Hippocampal formation (tissue), 2 donors: ENCODE measurements at places on chromosomes 11 and 22.
A peak's percentile ranks its signal among the peaks of the same experiment; 100 is the strongest.

GRCh38 chr22:43293655-43294392 is 49.3 kb downstream of the SCUBE1 start:
- no peak for DNase-seq

- DNase-seq: no peak
Observed at GRCh38 chr11:7004482-7004881, 15.7 kb downstream of the ZNF214 start.

- no peak for DNase-seq
Observed at GRCh38 chr11:65297026-65297672, 17.5 kb upstream of the CDC42EP2 start.

GRCh38 chr11:60993615-60994014 is 22.1 kb downstream of the CD6 start:
- DNase-seq: no peak

GRCh38 chr11:96222102-96222501 is 120.9 kb downstream of the MAML2 start:
- no peak for DNase-seq

DNA sequence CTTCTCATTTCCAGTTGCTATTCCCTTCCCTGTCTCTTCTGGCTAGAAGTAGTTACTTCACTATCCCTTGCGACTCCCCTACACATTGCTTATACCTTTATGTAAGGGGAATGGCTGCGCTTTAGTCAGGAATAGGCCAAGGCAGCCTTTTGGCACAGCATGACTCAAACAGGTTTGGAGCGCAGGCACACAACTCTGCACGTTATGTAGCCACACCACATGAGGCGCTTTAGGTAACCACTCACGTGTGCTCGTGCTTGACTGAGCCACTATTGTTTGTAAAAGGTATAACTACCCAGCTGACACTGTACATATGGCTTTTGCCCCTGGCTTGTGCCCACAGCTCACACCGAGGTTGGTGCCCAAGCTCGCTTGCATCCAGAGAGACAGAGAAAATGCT is 46.7 kb upstream of the LIPT2 start:
- no peak for DNase-seq

DNA sequence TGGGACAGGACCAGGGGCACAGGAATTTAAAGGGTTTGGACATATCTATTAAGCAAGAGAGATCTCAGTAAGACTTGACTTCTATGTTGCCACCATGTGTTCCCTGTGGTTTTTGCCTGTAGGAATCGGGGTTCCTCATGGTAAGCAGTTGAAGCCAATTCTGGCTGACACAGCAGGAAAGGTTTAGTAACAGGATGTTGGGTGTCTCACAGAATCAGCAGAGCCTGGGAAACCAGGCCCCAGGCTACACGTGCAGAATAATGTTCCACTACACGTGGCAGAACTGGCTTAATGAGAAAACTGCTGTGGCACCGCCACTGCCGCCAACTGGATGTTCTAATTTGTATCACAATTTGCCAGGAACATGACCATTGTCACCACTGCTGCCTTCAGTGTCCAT is 264.6 kb upstream of the PLET1 start:
- DNase-seq: no peak

- DNase-seq: no peak
Observed at GRCh38 chr11:65211293-65212105, 29.8 kb downstream of the CAPN1 start.

DNA sequence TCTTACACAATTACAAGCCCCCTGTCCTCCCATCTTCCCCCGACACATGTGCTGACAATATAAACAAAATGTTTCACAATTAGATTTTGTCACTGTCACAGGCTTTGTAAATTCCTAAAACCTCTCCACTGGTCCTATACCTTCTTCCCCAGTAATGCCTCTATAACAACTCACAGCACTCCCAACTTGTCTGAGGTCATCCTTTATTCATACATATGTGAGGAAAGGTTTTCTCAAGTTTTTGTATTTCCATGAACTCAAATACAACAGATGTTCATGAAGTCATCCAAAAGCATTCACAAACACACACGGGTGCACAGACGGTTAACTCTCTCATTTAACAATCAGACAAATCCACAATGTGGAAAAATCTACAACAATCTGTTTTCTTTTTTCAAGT is 1.9 kb downstream of the OR52H1 start:
- DNase-seq: no peak

GRCh38 chr11:110730773-110731172 is 18.5 kb upstream of the ARHGAP20 start:
- DNase-seq: no peak

GRCh38 chr11:107711861-107712755 is at the start of gene SLN:
TSS of gene SLN (minus strand) at chr11:107712056.
- no peak for DNase-seq

DNA sequence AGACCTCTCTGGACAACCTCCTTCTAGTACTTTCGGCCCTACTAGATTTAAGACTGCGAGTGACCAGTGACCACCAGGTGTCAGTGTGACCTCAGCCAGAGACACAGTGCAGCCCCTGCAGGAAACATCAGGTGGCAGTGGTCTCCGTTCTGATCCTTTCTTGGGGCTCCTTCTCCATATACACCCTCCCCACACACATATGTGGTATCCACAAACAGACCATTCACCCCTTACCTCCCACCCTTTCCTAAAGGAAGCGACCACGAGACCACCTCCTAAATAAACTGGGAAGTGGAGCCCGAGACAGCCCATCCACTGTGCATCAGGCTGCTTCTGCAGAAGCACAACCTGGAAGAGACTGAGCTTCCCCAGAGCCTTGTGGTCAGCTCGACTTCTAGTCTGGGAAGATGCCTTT is 38.5 kb upstream of the CYP2D6 start:
- DNase-seq: peak; percentile 66

GRCh38 chr11:88101881-88102597 is 73.2 kb downstream of the RAB38 start:
- DNase-seq: no peak

GRCh38 chr22:48558606-48559402 is 1268.9 kb downstream of the BRD1 start:
- no peak for DNase-seq

DNA sequence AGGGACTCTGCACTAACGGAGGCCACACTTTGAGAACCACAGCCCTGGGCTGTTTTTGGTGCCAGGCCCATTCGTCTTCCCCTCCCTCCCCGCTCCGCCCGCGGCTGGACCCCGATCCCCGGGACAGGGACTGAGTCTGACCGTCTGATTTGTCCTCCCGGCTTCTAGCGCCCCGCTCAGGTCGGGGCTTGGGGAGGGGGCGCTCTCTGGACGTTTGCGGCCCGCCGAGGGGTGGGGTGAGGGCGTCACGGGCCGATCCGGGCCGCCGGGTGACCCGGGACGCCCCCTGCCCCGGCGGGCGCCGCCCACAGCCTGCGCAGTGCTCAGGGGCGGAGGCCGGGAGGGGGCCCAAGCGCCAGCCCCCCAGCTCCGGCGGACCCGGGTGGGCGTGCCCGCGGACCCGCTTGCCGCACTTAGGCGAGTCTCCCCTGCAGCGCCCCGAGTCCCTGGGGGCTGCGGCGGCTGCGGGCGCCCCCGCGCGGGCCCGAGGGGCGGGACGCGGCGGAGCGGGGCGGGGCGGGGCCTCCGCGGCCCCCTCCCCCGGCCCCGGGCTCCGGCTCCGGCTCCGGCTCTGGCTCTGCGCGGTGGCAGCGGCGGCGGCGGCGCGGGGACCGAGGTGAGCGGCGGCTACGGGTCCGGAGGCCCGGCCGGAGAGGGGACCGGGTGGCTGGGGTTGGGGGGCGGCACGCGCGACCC is 33.7 kb upstream of the PRR5 start:
- no peak for DNase-seq

DNA sequence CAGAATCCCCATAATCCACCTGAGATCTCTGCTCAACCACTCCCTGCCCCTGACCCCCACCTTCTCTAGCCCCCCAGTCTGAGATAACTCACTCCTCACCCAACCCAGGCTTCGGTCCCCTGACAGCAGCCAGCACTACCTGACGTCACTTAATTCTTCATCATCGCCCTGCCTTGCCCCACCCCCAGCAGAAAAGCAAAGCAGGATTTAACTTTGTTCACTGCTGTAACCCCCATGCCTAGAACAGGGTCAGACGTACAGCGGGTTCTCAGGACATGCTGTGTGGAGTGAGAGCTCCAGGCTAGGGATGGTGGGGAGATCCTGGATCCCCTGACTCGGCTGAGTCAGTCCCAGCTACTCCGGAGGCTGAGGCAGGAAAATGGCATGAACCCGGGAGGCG is 45.8 kb downstream of the ELFN2 start:
- no peak for DNase-seq

DNA sequence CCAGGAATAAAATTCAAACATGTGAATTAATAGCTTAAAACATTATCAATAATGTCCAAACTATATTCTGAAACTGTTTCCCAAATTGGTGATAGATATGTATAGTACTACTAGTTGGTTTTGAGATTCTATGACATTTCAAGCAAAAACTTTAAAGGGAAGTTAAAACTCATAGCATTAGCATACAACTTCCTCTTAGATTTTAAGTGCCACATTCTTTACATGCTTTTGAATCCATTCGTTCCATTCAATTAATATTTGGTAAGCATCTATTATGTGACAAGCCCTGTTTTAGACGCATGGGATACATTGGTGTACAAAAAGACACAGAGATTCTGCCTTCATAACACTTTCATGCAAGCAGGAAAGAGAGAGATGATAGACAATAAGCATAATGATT is 8.9 kb downstream of the PATL1 start:
- DNase-seq: no peak

DNA sequence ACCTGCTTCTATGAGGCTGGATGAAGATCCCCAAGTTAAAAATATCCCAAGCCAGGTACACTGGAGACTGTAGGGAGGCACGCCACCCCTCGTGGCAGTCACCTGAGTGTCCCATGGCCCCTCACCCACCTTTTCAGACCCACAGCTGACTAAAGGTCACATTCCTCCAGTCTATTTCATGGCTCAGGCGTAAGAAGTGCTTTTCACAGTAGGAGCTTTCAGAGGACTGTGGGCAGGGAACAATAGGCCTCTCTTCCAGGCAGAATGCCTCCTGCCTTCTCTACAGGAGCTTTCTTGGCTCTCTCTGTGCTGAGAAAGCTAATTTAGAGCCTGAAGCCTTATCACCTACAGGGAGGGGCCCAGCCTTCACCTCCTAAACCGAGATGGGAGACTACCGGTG is 73.8 kb downstream of the C11orf58 start:
- DNase-seq: no peak

GRCh38 chr22:20803696-20804324 is 29.9 kb downstream of the SERPIND1 start:
- DNase-seq: no peak

DNA sequence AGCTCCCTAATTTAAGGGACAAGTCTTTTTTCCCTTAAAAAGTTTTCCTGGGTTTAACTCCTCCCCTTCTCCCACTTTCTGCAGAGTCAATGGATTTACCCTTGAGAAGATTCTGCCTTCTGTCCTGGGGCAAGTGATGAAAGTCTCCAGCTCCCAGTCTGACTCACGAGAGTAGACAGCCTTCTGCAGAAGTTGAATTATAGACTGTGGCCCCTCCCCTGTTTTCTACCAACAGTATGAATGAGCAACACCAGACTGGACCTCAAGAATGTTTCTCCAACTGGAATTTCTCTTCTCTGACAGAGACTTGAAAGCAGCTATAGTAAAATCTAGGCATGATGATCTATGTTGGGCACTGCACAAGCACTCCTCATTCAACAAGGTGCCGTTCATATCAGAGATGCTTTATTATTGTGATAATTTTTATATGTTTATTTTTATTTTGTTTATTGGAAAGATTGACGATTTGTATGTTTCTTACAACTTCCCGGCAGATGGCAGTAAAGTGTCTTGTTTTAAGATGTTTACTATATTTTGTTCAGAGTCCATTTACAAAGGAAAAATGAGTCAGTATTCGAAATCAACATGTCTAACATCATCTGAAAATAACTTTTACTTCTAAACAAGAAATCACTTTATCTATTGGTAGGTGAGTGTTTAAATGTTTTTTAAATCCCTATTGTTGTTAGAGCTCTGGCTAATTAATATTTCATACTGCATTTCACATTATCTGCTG is 56.6 kb downstream of the LMO2 start:
- DNase-seq: peak; percentile 72

DNA sequence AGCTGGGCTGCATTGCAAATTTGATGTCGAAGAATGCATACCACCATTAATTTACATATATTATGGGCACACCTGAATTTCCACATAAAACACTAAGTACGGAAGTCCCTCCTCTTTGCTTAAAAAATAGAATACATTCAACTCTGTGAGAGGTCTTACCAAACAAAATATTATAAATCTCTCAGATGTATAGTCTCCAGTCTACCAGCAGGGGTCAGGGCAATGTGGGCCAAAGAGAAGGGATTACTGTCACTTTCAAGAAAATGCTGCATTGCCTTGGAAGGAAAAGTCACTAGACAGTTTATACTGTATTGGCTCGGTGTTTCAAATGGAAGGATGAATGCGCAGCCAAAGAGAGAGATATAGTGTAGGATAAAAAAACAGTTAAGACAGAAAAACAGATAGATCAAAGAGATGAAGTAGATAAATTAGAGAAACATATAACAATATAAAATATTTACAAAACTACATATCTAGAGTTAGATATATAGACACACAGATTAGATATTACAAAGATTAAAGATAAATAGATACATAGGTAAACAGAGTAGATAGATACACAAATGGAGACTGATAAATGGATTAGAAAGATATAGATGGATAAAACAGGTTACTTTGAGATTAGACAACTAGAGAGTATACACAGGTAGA is 20.9 kb downstream of the SERGEF start:
- DNase-seq: peak; percentile 45

DNA sequence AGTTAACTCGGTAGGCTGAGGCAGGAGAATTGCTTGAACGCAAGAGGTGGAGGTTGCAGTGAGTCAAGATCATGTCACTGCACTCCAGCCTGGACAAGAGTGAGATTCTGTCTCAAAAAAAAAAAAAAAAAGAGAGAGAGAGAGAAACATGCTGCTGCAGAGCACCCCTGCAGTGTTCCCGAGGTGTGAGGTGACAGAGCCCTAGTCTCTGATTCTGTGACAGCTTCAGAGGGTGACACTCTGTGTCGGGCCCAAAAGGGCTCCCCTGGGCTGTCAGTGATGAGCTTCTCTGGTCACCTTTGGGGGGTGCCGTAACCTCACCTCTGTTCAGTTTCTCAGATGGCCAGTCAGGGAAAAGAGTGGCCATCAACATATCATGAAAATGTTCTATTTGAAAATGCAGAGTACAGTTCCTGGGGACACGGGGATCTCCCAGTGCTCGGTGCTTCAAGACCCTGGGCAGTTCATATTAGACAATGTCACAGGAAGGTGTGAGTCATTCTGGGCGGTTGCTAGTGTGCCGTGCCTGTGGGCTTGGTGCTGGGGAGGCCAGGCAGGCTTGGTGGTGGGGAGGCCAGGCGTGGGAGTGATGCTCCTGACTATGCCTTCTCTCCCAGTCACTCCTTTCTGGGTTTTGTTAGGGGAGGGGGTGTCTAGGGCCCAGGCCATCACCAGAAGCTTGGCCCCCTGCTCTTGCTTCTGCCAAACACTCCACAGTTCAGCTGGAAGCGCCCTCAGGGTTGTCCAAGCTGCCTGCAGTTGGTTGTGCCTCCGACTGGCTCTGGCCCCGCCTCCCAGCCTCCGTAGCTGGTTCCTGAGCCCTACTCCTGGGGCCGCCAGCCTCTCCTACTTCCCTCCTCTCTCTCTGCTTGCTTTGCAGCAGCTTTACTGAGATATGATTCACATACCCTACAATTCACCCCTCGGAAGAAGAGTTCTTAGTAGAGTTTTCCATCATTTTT is 52.5 kb upstream of the CLDN5 start:
- DNase-seq: no peak

- DNase-seq: no peak
Observed at GRCh38 chr11:79101656-79102055, 339.2 kb downstream of the TENM4 start.

- DNase-seq: no peak
Observed at GRCh38 chr11:75474240-75474639, 41.2 kb upstream of the KLHL35 start.
